T47D (cell line): ENCODE measurements at places on chromosomes 1 and 21.

GRCh38 chr1:24501371-24502064 lies 1.1 kb upstream of the RCAN3 start:
- no peak for DNase-seq

GRCh38 chr1:184056921-184057555 lies 5.5 kb downstream of the TSEN15 start:
- no peak for DNase-seq

DNA sequence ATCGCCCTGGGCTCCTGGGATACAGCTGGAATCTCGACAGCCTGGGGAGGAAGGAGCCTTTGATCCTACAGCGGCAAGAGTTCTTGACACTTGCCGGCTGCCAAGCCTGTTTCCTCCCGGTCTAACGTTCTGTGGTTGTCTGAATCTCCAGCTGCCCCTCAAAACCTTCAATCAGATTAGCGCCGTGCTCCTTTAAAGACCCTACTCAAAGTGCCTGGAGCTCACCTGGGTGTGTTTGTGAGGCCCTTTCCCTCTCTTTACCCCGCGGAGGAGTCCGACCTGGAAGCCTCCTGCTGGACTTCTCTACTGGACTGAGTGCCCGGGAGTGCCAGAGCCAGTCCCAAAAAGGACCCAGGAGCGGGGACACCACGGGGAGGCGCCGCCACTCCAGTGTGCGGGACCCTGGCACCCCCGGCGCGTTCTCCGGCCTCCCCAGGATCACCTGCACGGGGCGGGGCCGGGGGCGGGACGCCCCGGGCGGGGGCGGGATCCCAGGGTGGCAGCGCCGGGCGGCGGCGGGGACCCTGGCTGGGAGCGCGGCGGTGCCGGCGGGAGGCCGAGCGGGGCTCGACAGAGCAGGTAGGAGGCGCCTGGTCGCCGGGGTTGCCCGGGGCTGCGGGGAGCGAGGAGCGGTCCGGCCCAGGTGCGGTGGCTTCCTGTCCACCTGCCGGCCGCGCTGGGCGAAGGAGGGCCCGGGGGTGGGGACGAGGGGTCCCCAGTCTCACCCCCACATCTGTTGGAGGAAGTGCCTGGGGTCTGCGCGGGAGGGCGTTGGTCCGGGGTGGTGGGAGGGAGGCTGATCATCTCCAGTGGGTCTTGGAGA lies at the start of gene NCMAP:
NCMAP (plus strand) TSS at position 497 of the 823 bp plus-strand sequence. CDS start 39,344 bp downstream, outside the sequence.
- peak; percentile 57 for DNase-seq

DNA sequence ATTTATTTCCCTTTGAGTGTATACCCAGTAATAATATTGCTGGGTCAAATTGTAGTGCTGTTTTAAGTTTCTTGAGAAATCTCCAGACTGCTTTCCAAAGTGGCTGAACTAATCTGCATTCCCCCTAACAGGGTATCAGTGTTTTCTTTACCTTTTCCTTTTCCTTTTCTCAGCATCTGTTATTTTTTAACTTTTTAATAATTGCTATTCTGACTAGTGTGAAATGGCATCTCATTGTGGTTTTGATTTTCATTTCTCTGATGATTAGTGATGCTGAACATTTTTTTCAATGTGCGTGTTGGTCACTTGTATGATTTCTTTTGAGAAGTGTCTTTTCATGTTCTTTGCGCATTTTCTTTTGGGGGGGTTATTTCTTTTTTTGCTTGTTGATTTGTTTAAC lies 374.9 kb upstream of the BRINP3 start:
- DNase-seq: no peak

GRCh38 chr1:230713915-230714764 lies at the start of gene AGT:
Gene AGT (minus strand): TSS chr1:230714122. CDS start chr1:230710823, 3,299 bp downstream.
- peak; percentile 34 for DNase-seq

DNA sequence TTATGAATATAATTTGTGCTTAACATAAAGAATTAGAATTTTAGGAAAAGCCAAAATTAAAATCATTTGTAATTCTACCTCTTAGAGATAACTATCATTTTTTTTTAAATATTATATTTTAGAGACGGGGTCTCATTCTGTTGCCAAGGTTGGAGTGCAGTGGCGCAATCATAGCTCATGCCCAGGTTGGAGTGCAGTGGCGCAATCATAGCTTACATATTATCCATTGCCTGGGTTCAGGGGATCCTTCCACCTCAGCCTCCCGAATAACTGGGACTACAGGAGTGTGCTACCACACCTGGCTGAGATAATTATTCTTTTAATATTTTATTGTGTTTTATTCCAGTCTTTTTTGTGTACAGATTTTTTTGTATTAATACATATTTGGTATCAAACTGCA lies 8.3 kb downstream of the RASAL2 start:
- no peak for DNase-seq

GRCh38 chr1:195973311-195973904 lies 634.8 kb downstream of the KCNT2 start:
- no peak for DNase-seq

DNA sequence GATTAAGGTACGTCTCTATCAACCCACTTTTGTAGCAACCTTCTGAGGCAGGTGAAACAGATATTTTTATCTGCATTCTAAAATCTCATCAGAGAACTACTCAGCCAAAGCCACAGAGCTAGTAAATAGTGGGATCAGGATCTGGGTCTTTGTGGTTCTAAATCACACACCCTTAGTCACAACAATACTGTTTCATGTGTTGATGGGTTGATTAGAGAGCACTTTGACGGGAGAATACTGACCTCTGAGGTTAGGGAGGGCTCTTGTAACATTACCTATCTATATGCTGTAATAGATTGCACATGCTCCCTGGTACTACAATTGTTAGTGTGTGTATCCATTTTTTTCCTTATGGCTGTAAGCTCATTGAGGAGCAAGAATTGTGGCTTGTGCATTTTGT lies 45.5 kb upstream of the CCDC190 start:
- no peak for DNase-seq

DNA sequence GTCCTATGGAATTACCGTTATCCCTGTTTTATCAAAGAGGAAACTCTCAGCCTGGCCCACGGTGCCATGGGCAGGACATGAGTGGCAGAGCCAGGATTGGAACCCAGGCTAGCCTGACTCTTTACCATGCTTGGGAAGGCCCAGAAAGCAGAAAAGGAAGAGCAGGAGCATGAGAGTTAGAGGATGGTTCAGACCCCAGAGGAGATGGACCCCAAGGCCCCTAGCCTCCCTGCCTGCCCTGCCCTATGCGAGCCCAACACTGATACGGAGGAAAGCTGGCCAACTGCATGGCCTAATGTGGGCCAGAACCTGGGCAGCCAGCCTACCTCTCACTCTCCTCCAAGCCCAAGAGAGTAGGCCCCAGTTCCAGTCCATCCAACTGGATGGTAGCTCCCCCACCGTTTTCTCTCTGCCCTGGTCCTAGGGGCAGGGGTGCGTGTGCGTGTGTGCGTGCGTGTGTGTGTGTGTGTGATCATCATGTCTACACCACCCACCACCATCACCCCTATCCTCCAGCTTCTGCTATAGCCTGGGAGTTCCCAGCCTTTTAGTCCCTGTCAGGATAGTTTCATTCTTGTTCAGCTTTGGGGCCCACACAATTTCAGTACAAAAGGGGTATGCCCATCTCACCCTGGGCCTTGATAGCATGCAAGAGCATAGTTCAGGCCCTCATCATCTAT lies 15.4 kb upstream of the MEX3A start:
- no peak for DNase-seq

- no peak for DNase-seq
These were observed 37.4 kb downstream of the XCL1 start for GRCh38 chr1:168613691-168614231.

- DNase-seq: no peak
These were observed 133.2 kb upstream of the KLHDC7A start for GRCh38 chr1:18347559-18347958.

DNA sequence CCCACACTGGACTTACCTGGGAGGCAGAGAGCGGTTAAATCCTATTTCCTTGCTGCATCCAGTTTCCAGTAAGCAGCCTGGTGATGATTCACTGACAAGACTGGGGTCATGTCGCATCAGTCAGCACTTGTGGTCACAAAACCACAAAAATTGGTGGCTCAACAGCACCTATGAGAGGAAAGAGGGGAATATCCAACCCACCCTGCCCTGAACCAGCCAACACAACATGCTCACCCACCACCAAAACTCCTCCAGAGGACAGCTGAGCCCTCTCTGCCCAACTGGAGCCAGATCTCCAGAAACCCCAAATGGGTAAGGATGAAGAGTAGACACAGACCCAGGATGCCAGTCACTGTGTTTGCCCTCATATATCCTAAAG lies 64.0 kb downstream of the CD46 start:
- no peak for DNase-seq

DNA sequence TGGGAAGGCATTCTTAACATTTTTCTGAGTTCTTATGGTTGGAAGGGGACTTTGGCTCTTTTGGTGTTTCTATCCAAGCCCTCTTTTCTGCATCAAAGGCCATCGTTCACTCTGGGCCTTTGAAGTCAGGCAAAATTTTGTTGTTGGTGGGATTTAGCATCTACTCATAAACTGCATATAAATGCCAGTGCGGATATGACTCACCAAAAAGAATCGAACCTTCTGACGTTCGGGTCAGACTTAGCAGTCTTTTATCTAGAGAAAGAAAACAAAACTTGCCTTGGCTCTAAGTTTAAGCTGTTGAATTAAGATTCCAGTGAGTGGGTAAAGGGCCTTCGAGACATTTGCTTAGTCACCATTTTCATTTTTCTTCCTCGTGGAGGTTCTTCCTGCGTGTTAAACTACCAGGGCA lies 51.4 kb downstream of the EVA1C start:
- no peak for DNase-seq

GRCh38 chr1:87044840-87045239 lies 130.4 kb downstream of the HS2ST1 start:
- no peak for DNase-seq

DNA sequence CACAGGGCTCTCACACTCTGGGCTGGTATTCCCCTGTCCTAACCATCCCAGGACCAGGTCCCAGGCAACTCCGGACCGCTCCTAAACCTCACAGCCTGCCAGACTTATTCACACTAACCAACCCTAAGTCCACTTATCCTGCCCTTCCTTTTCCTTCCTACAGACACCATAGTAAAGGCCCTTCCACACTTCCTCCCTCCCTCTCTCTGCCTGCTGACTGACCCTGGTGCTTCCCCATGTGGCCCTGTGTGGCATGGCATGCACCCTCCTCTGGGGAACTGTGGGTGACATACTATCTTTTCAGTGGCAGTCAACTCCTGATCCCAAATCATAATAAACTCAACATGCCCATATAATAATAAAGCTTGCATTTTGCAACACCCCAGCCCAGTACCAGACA lies 155.1 kb upstream of the DNAH14 start:
- no peak for DNase-seq

- DNase-seq: no peak
These were observed 6.8 kb downstream of the ATP5PO start for GRCh38 chr21:33908760-33909159.

GRCh38 chr21:34924771-34925419 lies 124.2 kb downstream of the RUNX1 start:
- DNase-seq: no peak

- DNase-seq: no peak
These were observed 202.0 kb downstream of the MATN1 start for GRCh38 chr1:30521261-30521865.

- DNase-seq: no peak
These were observed 31.9 kb upstream of the DENND1B start for GRCh38 chr1:197807216-197807615.

GRCh38 chr1:72690871-72691270 lies 408.5 kb upstream of the NEGR1 start:
- peak; percentile 12 for DNase-seq

GRCh38 chr1:162134646-162135045 lies 65.2 kb downstream of the NOS1AP start:
- DNase-seq: no peak
